ENCODE measurements at places on chromosomes 6 and 20.

DNA sequence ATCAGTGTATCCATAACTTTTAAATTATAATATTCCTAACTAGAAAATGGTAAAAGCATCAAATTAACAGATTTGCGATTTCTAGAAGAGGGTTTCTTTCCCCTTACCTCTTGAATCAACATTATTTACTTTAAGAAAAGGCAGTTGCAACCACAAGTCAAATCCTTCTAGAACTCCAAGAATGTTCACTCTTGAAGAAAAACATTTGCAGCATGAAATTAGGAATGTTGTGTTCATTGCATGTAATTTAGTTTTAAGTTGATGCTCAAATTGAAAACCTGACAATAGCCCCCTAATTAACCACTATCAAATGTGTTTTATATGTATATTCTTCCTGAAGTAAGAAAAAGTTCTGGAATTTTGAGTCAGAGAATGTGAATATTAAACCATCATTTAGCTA is 2.3 kb upstream of the REV3L start:
- DNase-seq = no peak

DNA sequence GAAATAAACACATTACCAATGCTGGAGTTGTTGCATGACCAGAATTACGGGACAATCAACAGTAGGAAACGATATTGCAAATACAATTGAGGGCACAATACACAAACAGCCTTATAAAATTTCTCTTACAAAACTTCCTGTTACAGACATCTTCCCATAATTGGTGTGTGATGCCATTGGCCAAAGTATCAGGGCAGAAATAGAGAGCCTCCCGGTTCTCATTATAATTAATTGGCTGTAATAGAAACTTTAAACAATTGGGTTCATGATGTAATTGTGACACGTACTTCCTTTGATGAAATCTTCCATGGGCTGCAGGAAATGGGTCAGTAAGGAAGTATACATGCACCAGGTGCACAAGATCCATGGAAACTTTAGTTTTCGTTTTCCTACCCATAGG is 40.3 kb upstream of the RALGAPA2 start:
- DNase-seq = no peak

DNA sequence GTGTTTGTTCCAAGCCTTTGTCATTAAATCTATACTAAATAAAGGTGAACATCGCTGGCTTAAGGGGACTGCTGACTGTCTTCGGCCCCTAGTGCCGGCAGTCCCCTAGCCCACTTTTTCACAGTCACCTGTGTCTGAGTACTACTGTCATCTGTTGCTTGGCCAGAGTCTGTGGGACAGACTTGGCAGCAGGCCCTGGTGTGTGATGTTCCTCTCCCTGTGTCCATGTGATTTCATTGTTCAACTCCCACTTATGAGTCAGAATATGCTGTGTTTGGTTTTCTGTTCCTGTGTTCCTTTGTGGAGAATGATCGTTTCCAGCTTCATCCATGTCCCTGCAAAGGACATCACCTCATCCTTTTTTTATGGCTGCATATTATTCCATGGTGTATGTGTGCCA is 133.4 kb downstream of the HAO1 start:
- peak; percentile 35 for DNase-seq

- DNase-seq = no peak
These were observed 18.9 kb downstream of the MANBAL start for GRCh38 chr20:37308086-37309050.

- no peak for DNase-seq
These were observed 51.7 kb downstream of the GFOD1 start for GRCh38 chr6:13435477-13436246.

DNA sequence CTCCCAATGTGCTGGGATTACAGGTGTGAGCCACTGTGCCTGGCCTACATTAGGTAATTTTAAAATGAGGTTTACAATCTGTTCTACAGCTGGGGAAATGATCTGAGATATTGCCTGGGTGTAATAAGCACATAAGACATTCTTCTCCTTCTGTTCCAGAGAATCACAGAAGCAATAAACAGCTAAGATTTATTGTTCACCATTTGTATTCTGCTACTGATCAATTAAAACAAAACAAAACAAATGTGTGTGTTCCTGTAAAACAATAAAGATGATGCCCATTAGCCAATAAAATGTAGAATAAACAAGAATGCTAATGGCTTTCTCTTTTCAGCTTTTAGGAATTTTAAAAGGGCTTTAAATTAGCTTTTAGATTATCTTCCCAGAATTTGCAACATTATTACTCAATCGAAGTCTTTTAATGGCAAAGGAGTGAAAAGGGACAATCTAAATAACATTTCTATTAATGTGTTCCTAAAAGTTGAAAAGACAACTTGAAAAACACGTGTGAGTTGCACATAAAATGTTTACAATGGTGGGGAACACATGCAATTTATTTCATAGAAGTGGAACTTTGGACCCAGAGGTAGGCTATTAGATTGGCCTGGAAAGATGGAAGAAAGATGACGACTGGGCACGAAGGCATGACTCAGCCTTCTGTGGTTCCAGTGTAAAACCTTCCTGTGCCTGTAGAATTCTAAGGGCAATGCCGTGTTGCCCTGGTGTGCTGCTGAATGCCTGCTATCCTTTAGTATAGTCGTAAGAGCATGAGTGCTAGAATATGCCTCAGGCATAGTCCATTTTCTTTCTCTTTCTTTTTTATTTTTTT is 29.0 kb upstream of the DEK start:
- peak; percentile 27 for DNase-seq

DNA sequence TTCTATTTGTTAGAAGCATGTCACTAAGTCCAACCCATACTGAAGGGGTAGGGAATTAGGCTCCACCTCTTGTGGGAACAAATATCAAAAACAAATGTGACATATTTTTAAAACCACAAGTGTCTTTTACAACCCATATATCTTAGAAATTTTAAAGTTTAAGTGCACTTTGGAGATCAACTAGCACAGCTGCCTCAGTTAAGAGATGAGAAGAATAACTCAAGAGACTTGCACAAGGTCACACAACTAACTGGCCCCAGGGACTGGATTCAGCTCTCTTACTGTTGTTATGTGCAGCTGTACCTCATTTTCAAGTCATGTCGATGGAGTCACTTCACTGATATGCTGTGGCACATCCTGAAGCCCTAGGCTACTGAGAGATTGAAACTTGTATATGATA is 102.9 kb upstream of the BMP2 start:
- DNase-seq = no peak

GRCh38 chr6:157059781-157060180 is 263.5 kb downstream of the TMEM242 start:
- DNase-seq = no peak

GRCh38 chr6:170205534-170206316 is 85.2 kb downstream of the DLL1 start:
- no peak for DNase-seq

DNA sequence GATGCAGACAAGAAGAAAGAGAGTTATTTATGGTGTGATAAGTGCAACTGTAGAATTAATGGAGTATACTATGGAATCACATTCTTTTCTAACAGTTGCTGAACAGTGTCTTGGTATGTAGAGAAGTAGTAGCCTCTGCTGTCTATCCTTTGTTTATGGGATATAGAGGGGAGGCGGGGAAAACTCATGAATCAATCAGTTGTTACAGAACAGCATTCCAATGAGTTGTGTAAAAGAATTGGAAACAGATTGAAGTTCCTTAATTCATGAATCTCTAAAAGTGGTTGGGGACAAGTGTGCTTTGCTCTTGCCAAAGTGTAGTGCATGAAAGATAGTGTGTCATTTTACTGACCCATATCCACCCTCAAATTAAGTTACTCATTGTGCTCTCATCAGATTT is 77.7 kb downstream of the FLRT3 start:
- DNase-seq = no peak

DNA sequence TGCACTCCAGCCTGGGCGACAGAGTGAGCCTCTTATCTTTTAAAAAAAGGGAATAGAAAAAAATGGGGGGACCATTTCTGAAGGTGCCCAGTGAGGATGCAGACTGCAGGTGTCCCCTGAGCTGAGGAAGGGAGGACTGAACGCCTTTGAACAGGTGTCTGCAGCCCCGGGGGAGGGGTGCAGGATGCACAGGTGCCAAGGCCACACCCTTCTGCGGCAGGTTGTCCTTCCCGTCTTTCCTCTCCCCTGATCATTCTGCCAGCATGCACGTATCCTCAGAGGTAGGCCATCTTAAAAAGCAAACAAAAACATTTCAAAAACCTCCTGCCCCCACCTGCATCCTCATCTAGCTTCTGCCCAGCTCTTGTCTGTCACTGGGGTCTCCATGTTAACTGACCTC is 101.3 kb downstream of the MTHFD1L start:
- DNase-seq = peak; percentile 9

GRCh38 chr6:159981403-159982245 is 12.7 kb downstream of the IGF2R start:
- DNase-seq = peak; percentile 15

DNA sequence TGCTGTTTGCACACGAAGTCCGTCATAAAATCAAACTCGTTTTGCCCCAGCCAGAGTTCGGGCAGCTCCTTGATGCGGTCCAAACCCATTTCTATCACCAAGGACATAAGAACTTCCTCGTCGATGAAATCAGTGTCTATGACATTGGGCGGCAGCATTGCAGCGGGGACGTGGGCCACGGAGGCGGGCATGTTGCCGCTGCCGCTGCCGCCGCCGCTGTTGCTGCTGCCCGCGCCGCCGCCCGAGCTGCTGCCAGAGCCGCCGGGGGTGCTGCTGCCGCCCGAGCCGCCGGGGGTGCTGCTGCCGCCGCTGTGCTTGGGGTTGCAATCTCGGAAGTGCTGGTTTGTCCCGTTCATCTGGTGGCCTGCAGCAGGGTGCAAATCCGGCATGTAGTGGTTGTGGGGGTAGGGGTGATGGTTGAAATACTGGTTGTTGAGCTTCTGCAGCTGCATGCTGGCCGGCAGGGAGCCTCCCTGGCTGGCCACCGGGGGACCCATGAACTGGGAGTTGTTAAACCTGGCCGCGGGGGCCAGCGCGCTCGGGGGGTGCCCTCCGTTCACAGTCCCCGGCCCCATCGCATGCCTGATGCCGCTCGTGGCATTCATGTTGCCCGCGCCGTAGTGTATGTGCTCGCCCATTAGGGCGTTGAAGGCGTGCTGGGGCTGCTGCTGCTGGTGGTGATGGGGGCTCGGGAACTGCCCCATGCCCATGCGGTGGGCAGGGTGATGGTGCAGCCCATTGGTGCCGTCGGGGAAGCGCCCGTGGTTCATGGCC is 1.1 kb downstream of the CITED2 start:
- peak; percentile 82 for DNase-seq

DNA sequence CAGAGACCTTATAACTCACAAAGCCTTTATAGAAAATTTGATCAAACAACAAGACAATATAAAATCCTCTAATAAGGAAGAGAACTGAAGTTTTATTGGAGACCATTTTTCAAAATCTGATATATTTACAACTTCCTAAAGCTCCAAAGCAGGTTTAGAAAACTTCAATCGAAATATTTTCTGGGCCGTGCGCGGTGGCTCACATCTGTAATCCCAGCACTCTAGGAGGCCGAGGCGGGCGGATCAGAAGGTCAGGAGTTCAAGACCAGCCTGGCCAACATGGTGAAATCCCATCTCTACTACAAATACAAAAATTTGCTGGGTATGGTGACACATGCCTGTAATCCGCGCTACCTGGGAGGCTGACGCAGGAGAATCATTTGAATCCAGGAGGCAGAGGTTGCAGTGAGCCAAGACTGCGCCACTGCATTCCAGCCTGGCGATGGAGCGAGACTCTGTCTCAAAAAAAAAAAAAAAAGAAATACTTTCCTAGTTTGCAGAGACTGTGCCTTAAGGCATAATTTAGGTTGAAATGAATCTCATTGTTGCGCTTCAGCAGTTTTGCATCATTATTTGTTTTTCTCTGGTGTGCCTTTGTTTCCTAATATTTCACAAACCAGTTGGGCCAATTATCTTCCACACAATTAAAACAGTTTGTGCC is 60.6 kb upstream of the ASIP start:
- no peak for DNase-seq

DNA sequence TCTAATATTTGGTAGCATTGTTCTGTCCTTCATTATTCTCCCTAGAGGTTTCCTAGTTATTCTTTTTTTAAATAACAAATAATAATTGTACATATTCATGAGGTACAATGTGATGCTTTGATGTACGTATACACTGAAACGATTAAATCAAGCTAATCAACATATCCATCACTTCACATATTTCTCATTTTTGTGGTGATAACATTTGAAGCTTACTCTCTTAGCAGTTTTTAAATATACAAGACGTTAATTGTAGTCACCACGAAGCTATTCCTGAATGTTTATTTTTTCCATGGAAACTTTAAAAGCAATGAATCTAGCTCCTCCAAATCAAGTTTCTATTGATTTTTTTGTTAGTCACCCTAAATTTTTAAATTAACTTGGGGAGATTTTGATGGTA is 116.5 kb upstream of the PRND start:
- DNase-seq = no peak
